ENCODE measurements at places on chromosomes 5 and 9.

- DNase-seq: peak; percentile 41
Observed at GRCh38 chr5:10563110-10563944, 543 bp upstream of the ANKRD33B start.

- no peak for DNase-seq
Observed at GRCh38 chr5:32274548-32275395, 38.0 kb downstream of the MTMR12 start.

GRCh38 chr5:74885170-74885569 lies 19.0 kb upstream of the FAM169A start:
- DNase-seq: no peak

GRCh38 chr9:18474783-18475182 lies 830 bp downstream of the ADAMTSL1 start:
- no peak for DNase-seq

DNA sequence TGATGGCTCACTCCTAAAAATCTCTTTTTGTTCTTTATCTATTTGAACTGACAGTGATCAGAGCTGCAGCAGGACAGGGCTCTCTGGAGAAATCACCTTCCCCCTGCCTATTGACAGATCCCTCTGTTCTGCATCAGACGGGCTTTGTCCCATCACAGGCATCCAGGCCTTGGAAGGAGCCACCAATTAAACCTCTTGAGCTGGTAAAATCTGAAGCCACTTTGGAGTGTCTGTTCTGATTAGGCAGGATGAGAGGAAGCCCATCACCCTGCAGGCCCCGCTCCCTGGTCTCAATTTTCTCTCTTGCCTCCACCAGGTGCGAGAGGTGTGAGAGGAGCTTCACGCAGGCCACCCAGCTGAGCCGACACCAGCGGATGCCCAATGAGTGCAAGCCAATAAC lies 97.7 kb downstream of the PRDM6 start:
- no peak for DNase-seq

GRCh38 chr5:16732356-16732755 lies 115.6 kb upstream of the RETREG1 start:
- no peak for DNase-seq

DNA sequence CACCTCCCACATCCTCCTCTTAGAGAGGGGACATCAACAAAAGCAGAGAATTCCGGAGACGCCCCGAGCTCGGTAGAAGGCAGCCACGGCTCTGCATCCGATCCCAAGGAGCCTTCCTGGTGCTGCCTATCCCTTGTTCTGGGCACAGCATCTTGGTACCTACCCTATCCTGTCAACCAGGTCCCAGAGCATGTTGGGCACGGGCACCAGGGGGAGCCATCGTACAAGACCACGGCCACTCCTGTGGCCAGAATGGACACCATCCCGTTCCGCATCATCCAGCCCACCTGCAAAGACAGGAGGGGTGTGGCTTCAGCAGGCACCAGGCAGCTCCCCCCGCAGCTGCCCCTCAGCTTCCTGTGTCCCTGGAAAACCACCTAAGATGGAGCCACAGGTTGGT lies 62.7 kb upstream of the ZNF354A start:
- DNase-seq: no peak

DNA sequence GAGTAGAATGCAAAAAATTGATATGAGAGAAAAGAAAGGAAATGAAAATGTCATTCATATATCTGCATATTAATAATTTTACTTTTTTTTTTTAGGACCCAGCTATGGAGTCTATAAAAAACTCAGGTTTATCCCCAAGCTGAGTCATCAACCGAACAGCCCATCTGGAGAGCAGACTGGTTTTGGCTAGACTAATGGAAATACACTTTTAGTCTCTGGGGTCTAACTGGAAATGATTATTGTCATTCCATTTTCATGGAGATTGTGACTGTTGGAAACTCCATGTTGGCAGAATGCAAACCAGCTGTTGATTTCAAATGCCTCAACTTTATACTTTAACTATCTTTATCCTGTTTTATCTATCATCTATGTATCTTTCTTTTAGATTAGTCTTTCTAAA lies 28.7 kb downstream of the ANXA1 start:
- DNase-seq: no peak

- no peak for DNase-seq
Observed at GRCh38 chr9:105963343-105964099, 269.2 kb downstream of the TMEM38B start.

DNA sequence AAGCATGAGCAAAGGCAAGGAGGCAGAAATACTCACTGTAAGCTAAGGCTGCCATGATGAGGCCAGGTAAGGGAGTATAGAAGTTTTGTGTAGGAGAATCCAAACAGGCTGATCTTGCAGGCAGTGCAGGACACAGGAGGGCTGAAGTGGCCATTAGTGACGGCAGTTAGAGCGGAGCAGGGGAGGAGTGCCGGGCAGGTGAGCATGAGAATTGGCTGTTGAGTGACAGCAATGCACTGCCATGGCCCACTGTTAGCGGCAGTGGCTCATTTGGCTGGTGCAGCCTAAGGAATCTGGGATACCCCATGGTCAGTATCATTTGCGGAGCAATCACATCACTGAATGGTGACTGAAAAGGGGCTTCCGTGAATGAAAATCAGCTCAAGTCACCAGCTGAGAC lies 22.8 kb downstream of the RGS3 start:
- no peak for DNase-seq

- no peak for DNase-seq
Observed at GRCh38 chr9:128115187-128116103, 12.1 kb downstream of the PTGES2 start.

- no peak for DNase-seq
Observed at GRCh38 chr9:15306068-15306756, 804 bp downstream of the TTC39B start.

GRCh38 chr5:115639377-115639776 lies 13.5 kb upstream of the TMED7 start:
- no peak for DNase-seq

DNA sequence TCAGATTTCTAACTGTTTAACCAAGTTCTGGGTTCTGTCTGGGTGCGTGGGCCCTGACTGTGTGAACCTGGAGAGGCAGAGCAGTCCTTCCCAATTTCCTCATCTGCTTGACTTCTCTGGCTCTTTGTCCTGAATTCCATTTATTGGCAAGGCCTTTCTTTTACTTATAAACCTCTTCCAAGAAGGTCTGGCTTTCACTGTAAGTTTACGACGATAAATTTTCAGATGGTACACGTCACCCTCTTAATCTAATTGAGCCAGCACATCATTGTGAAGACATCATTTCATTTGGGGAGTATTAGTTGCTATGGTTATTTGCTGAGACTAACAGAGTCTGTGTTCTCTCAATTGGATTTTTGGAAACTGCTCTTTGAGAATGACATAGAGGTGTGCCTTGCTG lies 92.4 kb downstream of the ARHGAP26 start:
- DNase-seq: no peak

- no peak for DNase-seq
Observed at GRCh38 chr5:160452795-160453194, 31.1 kb downstream of the PTTG1 start.

- peak; percentile 20 for DNase-seq
Observed at GRCh38 chr5:6820851-6821479, 107.7 kb downstream of the TENT4A start.

DNA sequence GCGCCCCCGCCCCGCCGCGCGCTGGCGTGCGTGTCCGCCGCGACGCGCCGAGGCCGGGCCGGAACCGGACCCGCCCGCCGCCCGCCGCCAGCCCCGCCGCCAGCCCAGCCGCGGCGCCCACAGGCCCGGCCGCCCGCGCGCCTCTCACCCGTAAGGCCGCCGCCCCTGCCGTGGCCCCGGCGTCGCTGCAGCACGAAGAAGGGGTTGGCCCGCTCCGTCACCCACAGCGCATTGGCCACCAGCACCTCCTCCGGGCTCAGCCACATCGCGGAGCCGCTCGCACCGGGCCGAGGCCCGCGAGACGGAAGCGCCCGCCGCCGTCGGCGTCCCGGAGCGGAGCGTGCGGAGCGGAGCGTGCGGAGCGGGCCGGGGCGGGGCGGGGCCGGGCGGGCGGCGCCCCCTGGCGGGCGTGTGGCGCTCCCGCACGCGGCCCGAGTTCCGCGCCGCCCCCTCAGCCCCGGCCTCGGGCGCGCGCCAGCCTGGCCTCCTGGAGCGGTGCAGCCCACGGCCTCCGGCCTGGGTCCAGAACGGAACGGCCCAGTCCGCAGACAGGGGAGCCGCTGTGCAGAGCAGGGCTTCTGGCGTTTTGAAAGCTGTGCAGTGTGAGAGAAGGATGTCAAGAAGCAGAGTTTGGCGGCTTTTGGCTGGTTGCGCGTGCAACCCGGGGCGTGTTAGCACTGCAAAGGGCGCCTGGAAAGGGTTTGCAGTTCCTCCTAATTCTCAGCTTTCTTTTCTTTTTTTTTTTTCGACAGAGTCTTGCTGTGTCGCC lies at the start of gene TBC1D9B:
TSS of gene TBC1D9B (minus strand) at position 342 of the 769 bp plus-strand sequence. CDS start at position 266, 76 bp downstream.
- peak; percentile 60 for DNase-seq

DNA sequence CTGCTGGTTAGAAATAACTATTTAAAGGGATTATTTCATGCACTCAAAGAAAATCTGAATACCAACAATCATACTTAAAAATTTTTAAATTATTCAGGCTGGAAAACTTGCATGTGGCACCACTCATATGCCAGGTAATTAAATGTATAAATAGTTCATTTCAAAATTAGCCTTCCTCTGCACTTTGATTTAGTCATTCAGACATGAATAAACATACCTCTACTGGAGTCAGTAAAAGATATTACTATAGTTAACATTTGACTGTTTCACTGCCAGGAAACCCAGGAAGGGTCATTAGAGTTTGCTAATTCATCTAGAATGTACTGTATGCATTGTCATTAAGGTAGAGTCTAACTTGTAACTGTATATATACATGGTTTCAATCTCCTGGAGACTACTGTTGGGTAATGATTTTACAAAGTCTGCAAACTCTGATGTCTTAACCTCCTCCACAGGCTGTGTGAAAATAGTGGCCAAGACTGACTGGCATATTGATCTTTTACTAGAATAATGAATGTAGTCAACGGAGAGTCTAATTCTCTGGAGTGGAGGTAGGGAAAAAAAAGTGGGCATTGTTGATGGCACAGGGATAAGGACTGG lies 43.7 kb downstream of the TEX10 start:
- DNase-seq: no peak

DNA sequence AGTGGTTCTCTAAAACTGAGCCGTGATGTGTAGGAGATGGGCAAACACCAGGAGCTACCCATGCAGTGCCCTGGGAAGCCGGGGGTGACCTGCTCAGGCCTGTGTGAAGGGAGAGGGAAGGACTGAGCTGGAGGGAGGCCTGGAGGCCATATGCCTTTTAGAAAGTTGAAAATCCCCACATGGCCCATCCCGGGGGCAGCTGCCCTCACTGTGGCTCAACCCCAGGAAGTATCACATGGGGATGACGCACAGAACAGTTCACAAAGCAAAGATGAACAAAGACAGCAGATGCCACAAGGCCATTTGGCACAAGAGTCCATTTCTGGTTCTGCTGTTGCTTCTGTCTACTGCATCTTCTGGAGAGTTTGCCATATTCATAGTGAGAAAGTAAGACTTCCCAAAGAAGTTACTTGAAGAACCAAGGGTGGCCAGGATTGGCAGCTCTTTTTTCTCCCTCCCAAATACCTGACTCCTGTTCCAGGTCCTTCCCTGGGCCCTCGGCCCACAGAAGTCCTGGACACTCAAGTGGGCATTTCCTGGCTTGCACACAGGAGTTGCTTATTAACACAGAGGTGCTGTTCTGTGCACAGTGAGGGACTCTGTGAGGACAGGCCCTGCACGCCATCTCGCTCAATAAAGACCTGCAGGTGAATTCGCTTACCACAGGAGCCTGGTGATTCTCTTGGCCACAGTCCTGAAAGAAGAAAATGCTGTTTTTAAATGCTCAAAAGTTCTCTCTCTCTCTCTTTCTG lies 25.1 kb downstream of the ACSL6 start:
- DNase-seq: no peak

DNA sequence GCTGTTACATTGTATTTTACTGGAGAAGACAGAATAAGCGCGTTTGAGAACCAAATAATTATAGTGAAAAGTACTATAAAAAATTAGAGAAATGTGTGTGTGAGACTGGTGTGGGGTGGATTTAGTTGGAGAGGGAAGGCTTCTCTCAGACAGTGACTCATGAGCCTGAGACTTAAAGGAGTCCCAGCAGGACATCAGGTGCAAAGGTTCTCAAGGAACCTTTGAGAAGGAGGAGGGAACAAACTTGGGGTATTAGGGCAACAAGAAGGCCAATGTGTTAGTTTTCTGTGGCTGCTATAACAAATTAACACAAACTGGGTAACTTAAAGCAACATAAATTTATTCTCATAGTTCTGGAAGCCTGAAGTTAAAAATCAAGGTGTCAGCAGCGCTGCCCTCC lies 4.9 kb downstream of the DDX4 start:
- DNase-seq: no peak

DNA sequence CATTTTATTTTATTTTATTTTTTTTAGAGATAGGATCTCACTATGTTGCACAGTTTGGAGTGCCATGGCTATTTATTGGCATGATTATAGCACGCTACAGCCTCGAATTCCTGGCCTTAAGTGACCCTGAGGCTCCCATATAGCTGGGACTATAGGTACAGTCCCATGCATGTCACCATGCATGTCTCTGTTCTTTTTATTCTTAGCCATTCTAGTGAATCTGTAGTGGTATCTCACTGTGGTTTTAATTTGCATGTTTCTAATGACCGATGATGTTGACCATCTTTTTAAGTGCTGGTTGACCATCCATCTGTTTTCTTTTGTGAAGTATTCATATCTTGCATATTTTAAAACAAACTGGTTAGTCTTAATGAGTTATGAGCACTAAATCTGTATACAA lies 76.1 kb downstream of the SLC44A1 start:
- no peak for DNase-seq

All from stimulated activated naive CD4-positive, alpha-beta T cell treated with Interleukin-2 at 50 U/mL for 16 hours (primary cell).